ENCODE measurements at places on chromosomes 5 and 9. TPM values are rescaled to one million over a fixed set of nuclear protein-coding genes. Genes with fewer than 3 reads are reported as not detected.

Gene KIF27
- 8.2 TPM for total RNA-seq

Gene GPBP1
- 93.2 TPM for total RNA-seq

Gene SMIM33
- 0.14 TPM for total RNA-seq

Gene MELK
- total RNA-seq, result 1.3 TPM

Gene SYK
- total RNA-seq, result 0.14 TPM

Gene FOXD4L6
- total RNA-seq, result 0.87 TPM

Gene GABBR2
- 26.0 TPM for total RNA-seq

Gene LVRN
- total RNA-seq, result 0.25 TPM

Gene COX7C
- total RNA-seq, result 572 TPM

Gene ROR2
- total RNA-seq, result 21.0 TPM

Gene ZDHHC11B
- not detected for total RNA-seq

Gene PTTG1
- 22.3 TPM for total RNA-seq

Gene SHROOM1
- 11.3 TPM for total RNA-seq

Gene TEK
- total RNA-seq, result 2.1 TPM

Gene PNPLA7
- total RNA-seq, result 0.41 TPM

Gene PLPPR1
- total RNA-seq, result not detected

Gene DBN1
- total RNA-seq, result 132 TPM

Gene PKN3
- 0.41 TPM for total RNA-seq

Gene SLCO6A1
- 1.0 TPM for total RNA-seq

Gene C5orf63
- 0.89 TPM for total RNA-seq

Gene NR2F1
- total RNA-seq, result 93.8 TPM

Gene CER1
- 1.0 TPM for total RNA-seq

Gene KCNMB1
- 0.14 TPM for total RNA-seq

Gene FSTL4
- total RNA-seq, result 5.1 TPM

Gene PCDHGA12
- 3.2 TPM for total RNA-seq

Gene GRXCR2
- total RNA-seq, result not detected

Gene TMEM215
- 0.39 TPM for total RNA-seq

Gene PCDHGB2
- 0.63 TPM for total RNA-seq

Gene MLANA
- 5.9 TPM for total RNA-seq

Gene SPINK6
- total RNA-seq, result not detected

Gene SHISAL2B
- not detected for total RNA-seq

Gene ARHGEF39
- total RNA-seq, result 2.3 TPM

Gene ADGRD2
- 0.14 TPM for total RNA-seq

Gene SLC25A2
- 0.91 TPM for total RNA-seq

Gene MSMP
- not detected for total RNA-seq

Gene TTC16
- 0.93 TPM for total RNA-seq

Gene DRD1
- total RNA-seq, result 0.16 TPM

Gene IL7R
- total RNA-seq, result 1.6 TPM

Gene ZFP2
- 2.4 TPM for total RNA-seq

Gene TLX3
- not detected for total RNA-seq

Gene TAF11L10
- total RNA-seq, result 4.0 TPM

Measured in motor neuron (in vitro differentiated cells).